Stimulated activated CD4-positive, alpha-beta T cell treated with anti-CD3 and anti-CD28 coated beads, Interleukin-12 subunit alpha, Interleukin-12 subunit beta, amount 100 ng/mL, for 24 hours (primary cell): ENCODE measurements at places on chromosomes 3 and 15.

DNA sequence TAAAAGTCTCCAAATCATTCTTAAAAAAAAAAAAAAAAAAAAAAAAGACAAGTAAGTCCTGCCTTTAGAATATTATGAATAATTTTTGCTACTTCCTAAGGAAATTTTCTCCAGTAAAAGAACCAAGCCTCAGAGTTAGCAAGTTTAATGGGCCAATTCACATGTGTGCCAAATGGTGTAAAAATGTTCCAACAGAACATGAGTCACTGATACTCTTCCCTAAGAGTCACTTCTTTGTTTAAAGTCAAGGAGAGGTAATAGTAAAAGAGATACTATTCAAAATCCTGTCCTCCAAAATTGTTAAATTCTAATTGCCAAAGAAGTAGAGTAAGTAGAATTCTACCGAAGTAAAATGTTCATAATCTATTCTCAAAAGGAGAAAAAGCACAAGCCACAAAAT lies 17.7 kb upstream of the CPA3 start:
- no peak for DNase-seq

GRCh38 chr3:179962629-179963387 lies 73.9 kb downstream of the PEX5L start:
- no peak for DNase-seq

- DNase-seq, result no peak
These were observed 969.4 kb downstream of the ROBO1 start for GRCh38 chr3:78798266-78798832.

DNA sequence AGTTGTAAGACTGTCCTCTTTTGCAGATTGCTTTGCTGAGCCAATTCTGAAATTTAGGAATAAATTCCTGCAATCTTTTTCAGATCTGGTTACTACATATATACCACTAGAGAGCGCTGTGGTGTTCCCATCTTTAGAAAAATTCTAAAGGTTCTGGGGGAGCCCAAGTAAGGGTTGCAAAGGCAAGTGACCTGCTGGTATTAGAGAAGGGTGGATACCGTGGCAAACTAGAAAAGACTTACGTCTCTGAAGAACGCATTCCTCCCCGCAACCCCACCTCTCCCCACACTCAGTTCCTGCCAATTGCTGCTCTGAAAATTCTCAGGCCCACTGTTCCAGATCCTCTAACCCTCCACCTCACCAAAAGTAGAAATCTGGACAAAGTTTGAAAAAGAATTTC lies 48.5 kb downstream of the EFHB start:
- DNase-seq, result no peak

- no peak for DNase-seq
These were observed 1.5 kb downstream of the SLITRK3 start for GRCh38 chr3:165194511-165195240.

DNA sequence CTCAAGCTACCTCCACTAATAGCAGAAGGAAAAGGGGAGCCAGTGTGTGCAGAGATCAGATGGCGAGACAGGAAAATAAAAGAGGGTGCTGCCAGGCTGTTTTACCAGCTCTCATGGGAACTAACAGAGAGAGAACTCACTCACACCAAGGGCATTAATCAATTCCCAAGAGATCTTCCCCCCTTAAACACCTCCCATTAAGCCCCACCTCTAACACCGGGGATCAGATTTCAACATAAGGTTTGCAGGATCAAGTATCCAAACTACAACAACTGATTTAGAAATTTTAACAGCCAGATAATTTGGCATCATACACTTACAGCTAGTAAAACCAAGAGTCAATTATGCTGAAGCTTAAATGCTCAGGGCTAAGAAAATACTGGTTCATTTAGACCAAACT lies 18.9 kb downstream of the CD200 start:
- no peak for DNase-seq

- DNase-seq, result no peak
These were observed 21.6 kb downstream of the MCTP2 start for GRCh38 chr15:94252906-94253491.

DNA sequence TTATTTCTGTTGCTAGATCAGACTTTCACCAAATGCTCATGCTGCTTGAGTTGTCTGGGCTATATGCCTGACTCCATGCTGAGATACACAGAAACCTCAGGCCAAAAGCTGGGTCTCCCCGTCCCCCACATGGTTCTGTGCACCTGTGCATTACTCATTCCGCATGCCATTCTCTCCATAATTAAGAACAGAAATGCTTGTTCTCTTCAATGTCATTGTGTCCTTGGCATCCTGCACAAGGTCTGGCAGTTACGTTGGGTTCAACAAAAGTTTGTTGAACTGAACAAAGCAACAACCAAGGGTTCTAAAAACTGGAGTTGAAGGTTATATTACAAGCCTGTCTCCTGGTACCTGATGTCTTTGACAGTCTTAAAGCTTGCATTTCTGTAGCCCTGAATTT lies 177.5 kb downstream of the FNDC3B start:
- no peak for DNase-seq

DNA sequence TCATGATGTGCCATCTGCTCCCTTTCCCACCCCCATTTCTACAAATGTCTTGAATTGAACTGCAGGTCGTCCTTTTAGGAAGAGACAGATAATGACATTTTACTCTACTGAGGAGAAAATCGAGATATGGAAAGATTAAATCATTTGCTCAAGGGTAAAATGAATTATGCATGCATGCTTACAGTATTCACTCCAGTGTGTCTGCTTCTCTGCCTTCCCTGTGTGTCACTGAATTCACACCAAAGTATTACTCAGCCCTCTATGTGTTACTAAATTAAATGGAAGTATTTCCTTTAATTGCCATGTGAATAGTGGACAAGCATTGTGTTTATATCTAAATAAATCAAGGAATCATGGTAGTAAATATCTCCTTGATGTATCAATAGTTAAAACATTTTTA lies 449.0 kb downstream of the NLGN1 start:
- DNase-seq, result no peak

DNA sequence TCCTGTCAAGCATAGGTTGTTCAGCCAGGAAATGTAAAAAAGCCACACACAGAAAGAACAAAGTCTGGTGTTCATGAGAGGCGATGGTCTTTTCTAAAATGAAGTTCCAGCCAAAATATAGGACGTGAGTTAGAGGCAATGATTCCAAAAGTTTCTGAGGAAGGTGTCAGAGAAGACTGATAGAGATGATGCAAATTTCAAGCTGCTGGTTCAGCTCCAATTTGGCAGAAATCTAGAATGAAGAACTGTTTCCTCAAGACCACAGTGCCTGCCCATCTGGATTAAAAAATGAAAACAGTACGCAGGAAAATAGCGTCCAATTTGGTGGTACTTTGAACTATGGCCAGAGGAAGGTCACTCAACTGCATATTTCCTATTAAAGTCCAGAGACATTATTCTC lies 672.9 kb downstream of the SQOR start:
- no peak for DNase-seq

GRCh38 chr15:29853211-29853987 lies 31.1 kb upstream of the TJP1 start:
- DNase-seq, result no peak

GRCh38 chr3:11238060-11238459 lies 34.1 kb upstream of the ATG7 start:
- DNase-seq, result no peak

GRCh38 chr3:62525281-62525680 lies 151.9 kb upstream of the FEZF2 start:
- no peak for DNase-seq

GRCh38 chr15:95770196-95770595 lies 560.3 kb upstream of the NR2F2 start:
- no peak for DNase-seq

GRCh38 chr3:144055604-144056003 lies 84.0 kb downstream of the DIPK2A start:
- no peak for DNase-seq

GRCh38 chr3:100407977-100408532 lies 6.7 kb downstream of the LNP1 start:
- no peak for DNase-seq

- DNase-seq, result no peak
These were observed 27.8 kb upstream of the CRTC3 start for GRCh38 chr15:90501898-90502297.

DNA sequence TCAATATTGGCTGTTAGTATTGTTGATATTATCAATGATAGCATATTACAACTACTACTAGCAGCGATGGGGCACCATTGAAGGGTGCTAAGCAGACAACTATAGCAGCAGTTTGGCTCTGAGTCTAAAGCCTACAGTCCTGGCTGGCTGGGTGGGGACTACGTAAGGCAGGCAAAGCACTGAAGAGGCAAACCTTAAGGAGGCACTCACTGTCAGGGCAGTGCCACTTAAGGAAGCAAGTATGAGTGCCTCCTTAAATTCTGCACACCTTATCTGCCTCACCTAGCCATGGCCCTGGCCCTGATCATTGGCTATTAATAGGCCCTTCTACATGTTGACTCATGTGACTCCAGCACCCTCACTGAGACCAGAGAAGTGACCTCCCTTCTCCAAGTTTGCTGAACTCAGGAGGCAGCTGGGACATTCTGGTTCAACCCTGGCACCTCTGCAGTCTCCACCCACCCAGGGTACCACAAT lies 20.6 kb downstream of the CDCP1 start:
- no peak for DNase-seq

DNA sequence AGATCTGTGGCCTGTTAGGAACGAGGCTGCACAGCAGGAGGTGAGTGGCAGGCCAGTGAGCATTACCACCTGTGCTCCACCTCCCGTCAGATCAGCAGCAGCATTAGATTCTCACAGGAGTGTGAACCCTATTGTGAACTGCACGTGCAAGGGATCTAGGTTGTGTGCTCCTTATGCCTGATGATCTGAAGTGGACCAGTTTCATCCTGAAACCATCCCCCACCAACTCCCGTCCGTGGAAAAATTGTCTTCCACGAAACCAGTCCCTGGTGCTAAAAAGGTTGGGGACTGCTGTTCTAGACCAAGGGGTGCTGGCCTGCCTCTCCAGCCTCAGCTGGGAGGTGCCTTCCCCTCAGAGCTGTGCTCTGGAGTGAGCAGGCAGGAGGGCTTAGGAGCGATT lies 61.4 kb downstream of the RPLP1 start:
- no peak for DNase-seq

DNA sequence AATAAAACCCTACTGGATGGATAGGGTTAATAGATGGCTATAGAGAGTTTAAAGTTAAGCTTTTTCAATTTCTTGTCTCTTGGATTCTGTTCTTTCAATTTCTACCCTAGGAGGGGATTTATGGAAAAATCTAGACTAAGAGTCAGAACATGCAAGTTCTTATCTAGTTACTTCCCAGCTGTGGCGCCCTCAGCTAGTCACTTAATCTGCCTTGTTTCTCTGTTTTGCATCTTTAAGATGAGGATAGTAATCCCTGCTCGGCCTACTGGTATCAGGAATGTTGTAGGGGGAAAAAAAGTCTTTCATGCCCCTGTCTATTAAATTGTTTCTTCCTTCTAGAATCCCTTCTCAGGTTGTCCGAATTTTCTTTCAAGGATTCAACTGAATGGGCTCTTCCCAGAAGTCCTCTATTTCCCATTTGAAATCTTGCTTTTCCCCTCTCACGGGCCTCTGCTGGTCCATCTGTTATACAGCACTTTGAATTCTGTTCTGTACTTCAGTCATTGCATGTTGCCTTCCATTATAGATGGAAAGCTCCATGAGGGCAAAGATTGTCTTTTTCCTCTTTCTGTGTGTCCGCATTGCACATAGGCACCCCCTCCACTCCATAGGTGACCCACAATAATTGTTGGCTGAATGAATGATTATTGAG lies 4.4 kb downstream of the KCTD6 start:
- DNase-seq, result no peak

GRCh38 chr3:9970020-9970652 lies 16.5 kb downstream of the EMC3 start:
- DNase-seq, result no peak

GRCh38 chr15:35080226-35080625 lies 4.9 kb downstream of the NANOGP8 start:
- DNase-seq, result no peak

DNA sequence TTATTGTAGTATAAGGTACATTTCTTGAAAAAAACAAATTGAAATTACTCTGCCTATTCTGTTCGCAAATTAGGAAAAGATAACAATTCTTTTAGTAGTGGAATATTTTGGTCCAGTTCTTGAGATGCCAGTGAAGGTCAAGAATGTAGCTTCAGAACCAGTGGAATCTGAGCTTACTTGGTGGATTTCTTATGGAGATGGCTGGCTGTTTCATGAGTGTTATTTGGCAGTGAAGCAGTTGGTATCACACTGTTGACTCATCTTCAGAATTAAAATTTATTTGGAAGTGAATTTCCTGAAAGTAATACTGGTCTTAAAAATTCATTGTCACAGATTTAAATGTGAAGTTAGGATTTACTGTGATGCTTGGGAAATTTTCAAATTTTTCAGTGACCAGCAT lies 19.1 kb downstream of the RNF13 start:
- DNase-seq, result no peak

DNA sequence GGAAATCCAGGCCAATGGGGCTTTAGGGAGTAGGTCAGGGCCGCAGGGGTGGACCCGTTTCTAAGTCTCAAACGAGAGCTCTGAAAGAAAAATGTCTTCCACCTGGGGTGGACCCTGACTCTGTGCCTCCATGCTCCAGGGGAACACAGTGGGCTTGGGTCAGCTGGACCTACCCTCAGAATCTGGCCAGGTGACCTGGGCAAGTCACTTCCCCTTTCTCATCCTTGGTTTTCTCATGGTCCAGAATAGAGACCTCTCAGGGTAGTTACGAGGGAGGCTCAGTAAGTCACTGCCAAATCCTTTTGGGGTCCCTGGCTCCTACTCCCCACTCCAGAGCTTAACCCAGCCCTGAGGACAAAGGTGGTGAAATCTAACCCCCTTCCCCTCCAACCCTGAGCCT lies 25.8 kb downstream of the EFCAB12 start:
- no peak for DNase-seq

GRCh38 chr3:72505539-72506405 lies 342.5 kb downstream of the SHQ1 start:
- no peak for DNase-seq
